ENCODE measurements at places on chromosomes 4 and X.

DNA sequence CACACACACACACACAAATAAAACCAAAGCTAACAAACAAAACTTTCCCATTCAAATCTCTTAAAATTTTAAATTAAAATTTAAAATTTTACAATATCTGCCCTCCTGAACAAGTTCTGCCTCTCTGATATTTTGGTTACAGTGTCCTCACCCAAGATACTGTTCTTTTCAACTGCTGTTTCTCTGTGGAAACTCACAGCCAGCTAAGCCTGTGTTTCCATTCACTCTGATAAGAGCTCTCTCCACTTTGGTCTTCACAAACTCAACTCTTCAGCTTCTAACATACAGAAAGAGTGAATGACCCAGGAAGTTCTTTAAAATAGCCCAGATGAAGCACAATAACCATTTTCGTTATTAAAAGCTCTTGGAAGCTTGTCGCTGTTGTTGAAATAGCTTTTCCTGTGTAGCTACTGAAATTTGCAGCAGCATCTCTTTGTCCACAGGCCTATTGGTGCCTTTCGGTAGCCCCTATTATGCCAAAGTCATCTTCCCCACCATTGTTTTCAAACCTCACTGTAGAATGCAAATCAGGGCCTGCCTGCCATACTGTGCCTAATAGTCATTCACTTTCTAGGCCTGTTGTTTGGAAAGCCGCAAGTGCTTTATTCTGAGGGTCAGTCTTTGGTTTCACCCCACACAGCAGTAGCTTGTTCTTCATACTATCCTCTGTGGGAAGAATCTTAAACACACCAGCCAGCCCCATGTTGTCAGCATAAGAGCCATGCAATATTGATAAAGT is 19.4 kb downstream of the INPP4B start:
- no peak for DNase-seq

GRCh38 chr4:59987289-59987688 is 1212.8 kb upstream of the ADGRL3 start:
- DNase-seq, result no peak

- no peak for DNase-seq
These were observed 851.7 kb upstream of the PCDH10 start for GRCh38 chr4:132297346-132297745.

DNA sequence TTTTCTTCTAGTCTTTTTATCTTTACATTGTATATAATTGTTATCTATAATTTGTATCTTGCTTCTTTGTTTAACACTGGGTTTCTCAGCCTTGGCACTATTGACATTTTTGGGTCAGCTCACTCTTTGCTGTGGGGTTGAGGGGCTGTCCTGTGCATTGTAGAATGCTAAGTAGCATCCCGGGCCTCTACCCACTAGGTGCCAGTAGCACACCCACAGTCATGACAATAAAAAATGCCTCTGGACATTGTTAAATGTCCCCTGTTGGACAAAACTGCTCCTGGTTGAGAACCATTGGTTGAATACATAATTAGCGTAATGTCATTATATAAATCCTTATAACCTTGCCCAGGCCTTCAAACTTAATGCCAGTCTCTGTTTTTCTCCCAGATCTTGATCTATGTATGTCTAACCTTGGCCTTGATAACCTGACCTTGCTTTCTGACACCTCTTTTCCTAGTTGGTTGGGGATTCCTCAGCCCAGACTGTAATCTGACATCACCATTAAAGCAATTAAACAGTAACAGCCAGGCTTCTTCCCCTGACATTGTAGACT is 46.1 kb downstream of the DCX start:
- no peak for DNase-seq

- no peak for DNase-seq
These were observed 1.6 kb downstream of the RAB33A start for GRCh38 chrX:130173190-130173895.

DNA sequence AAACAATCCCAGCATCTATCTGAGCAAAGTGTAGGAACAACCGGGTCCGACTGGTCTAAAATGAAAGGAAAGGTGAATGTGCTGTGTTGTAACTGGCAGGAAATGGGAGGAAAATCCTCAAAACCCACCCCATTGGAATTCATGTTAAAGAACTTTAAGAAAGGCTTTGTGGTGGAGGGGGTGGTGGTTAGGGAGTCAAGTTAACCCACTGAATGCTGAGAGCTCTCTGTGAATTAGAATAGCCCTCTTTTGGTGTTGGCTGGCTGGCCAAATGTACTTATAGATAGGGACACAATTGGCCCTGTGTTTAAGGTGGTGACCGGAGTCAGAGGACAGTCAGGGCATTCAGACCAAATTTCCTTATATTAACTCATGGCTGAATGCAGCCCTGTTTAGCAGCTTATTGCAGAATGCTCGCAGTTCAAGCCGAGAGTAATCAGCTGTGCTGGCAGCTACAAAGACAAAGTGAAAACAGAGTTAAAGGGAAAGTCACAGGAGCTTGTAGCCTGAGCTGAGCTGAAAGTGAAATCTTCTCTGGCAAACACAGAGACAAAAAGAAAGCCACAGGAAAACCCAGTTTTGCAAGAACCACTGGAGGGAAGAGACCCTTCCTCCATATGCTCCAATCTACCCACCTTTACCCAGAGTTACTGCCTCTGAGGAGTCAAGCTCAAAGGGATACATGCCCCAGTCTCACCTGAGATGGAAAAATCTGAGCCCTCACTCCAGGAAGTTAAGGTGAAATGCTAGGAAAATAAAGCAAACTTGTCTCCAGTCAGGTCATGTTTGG is 38.5 kb upstream of the UGT2B7 start:
- DNase-seq, result no peak

GRCh38 chrX:37685381-37686359 is at the start of gene XK:
TSS of gene XK (plus strand) at chrX:37685791. CDS start at chrX:37685962, 171 bp downstream.
- peak; percentile 29 for DNase-seq

DNA sequence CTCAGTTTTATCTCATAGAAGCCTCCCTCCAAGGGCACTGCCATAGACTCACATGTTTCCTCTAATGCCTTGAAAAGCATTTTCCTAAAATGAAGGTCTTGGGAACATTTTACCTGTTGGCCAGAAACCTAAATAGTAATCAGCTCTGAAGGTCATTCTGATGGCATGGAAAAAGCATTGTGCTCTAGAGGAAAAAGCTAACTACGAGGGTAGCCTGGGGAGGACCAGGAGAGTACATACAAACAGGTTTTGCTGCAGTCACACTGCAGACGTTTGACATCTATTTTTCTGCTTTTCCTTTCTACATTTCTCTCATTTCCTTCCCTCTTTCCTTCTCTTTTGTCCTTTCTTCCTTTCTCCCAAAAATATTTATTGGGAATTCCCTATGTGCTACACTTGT is 103.3 kb upstream of the SORBS2 start:
- no peak for DNase-seq

DNA sequence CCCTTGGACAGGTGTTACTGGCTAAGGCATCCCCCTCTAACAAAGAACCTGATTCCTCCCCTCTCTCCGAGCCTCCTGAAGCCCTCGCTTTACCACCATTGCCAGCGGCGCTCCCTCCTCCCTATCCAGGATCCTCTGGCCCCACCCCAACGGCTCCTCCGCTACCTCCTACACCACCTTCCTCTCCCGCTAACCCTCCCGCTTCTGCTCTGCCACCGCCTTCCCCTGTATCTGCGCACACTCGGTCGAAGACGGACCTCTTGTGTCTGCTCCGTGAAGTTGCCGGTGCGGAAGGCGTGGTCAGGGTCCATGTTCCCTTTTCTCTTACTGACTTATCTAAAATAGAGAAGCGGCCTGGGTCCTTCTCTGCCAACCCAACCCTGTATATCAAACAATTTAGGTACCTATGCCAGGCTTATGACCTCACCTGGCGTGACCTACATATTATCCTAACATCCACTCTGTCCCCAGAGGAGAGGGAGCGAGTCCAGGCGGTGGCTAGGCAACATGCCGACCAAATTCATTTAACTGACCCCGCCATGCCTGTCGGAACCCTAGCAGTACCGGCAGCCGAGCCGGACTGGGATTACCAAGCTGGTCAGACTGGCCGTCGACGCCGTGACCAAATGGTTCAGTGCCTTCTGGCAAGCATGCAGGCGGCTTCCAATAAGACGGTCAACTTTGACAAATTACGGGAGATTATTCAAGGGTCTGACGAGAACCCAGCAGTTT is 958.9 kb downstream of the RPA4 start:
- DNase-seq, result no peak

DNA sequence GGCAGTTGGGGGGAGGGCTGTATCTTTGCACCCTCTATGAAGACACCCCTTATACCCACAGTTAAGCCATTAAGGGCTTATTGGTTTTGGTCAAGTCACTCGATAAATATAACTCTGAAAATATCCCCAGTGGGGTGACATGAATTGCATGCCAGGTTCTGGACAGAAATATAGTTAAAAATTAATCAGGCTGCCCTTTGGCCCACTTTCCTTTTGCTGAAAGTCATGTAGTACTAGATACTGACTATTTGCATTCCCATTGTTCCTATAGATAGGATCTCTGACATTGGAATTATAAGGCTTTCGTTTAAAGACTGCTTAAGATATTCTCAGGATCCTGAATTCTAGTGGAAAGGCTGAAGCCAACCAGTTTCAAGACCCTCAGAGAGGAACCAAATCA is 43.5 kb upstream of the LAMP2 start:
- no peak for DNase-seq

DNA sequence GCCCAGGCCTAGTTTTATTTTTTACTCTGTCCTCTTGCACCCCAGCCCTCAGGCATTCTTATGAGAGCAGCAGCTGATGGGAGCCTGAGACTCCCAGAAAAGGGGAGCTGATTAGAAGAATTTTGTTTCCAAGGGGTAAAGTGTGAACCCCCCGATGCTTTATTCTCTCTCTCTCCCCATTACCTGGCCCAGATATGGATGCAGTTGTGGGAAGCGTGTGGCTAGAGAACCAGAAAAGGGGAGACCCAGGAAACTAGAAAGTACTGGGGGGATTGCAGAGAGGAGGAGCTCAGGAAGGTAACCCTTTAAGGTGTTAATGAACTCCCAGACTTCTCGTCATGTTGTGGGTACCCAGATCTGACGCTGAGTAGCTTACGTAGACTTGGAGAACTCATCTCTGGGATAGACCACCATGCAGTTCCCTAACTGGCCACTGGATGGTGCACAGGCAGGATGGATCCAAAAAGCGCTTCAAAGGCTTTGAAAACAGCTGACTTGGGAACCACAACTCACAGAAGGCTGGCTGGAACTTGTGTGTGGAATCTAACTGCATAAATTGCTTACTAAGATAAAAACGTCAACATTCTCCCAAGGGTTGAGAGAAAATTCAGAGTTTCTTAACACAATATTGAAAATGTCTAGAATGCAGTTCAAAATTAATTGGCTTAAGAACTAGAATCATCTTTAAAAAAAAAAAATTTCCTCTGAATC is 64.7 kb downstream of the TBC1D14 start:
- peak; percentile 58 for DNase-seq

- DNase-seq, result no peak
These were observed 43.0 kb downstream of the CCDC158 start for GRCh38 chr4:76377911-76378310.

GRCh38 chrX:48465336-48465933 is 4.6 kb downstream of the SLC38A5 start:
- DNase-seq, result no peak

GRCh38 chr4:58739275-58739674 is 1629.1 kb upstream of the IGFBP7 start:
- no peak for DNase-seq

- peak; percentile 75 for DNase-seq
These were observed 143.5 kb upstream of the GALNT7 start for GRCh38 chr4:173025131-173025530.

- no peak for DNase-seq
These were observed 57.8 kb downstream of the PPP1R2C start for GRCh38 chrX:42720209-42720608.

DNA sequence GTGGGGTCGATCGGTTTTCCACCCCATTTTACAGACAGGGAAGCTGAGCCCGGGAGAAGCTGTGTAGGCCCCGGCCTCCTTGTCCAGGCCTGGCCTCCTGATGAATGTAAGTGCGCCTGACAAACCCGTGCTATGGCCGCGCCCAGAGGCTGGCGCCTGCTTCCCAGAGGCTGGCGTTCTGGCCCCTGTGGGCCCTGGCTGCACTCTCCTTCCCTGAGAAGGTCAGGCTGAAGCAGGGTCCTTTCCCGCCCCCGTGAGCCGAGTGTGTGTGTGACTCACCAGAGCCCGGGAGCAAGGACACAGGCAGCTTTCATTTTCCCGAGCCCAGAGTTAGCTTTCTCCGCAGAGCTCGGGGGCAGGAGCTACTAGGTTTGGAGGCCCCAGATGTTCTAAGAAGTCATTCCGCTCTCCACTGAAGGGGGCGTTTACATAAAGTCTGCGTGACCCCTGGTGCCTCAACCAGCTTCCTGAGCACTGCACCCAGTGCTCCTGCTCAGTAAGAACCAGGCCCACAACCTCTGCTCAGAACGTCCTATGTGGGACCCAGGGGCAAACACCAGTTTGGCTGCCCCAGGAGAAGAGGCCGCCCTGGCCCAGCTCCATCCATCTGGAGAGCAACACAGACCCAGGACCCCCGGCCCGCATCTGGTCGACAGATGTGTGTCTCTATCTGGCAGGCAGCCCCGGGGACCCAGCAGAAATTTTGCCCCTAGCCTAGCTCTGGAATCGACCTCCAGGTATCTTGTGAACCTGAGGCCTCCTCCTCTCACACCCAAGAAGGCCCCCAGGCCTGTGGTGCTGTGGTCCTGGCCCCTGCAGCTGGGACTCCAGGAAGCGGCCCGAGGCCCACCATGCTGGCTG is 13.6 kb downstream of the UVSSA start:
- no peak for DNase-seq

DNA sequence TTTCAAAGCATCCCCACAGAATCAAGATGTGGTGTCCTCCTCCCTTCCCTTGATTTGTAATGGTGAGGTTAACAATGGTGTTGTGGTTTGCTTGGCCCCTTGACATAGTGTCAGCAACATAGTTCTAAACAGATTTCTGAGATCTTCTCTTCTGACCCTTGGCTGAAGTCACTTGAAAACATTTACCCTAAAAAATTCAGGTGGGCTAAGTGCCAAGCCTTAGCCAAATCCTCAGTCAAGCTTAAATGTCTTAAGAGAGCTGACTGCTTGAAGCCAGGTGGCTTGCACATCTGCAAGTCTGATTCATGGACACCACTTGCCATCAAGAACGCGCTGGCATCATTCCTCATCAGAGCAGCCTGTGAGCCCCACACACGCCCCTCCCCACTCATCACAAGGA is 173.2 kb downstream of the MGST2 start:
- DNase-seq, result no peak

GRCh38 chr4:111761531-111761930 is 383.7 kb upstream of the FAM241A start:
- no peak for DNase-seq

DNA sequence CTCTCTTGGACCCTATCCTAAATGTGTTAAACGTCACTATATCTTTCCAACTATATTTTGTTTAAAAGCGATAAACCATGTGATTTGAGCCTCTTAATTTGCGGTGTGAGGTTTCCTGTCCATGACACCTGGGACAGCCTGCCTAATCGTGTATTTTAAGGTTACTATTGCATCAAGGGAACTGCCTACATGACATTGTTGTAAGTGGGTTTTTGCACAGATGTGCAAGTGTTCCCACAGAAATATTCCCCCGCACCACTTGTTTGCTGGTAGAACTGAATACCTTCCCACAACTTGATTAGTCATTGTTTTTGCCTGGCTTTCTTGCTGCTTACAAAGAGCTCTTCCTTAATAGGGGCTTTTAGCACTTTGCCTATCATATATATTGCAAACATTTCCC is 5.1 kb upstream of the FAM184B start:
- DNase-seq, result no peak
